ENCODE measurements at places on chromosomes 1 and 21. TPM values are rescaled to one million over a fixed set of nuclear protein-coding genes. Genes with fewer than 3 reads are reported as not detected.

TFF3 gene
- not detected for total RNA-seq

PIGK gene
- total RNA-seq, result 33.9 TPM

C2CD4D gene
- not detected for total RNA-seq

FAM163A gene
- not detected for total RNA-seq

CAPZA1 gene
- total RNA-seq, result 240 TPM

PLA2G2C gene
- total RNA-seq, result not detected

NBPF11 gene
- 2.0 TPM for total RNA-seq

TNFRSF4 gene
- total RNA-seq, result 0.88 TPM

Data from HT1080 (cell line).